ENCODE measurements at places on chromosomes 16 and 17.

DNA sequence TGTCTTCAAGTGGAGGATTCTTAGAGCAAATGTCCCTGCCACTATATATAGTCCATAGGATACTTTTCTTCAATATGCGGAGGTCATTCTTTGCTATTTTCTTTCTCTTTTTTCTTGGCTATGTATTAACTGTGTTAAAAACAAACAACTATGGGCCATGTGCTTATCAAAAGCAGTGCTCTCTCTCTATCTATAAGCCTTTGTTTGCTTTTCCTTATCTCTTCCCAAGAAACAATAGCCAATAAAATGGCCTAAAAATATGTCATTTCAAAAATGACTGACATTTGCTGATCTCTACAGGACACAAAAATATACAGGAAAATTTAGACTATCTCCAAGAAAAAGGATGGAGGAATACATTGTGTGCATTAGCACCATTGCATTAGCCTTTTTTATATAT lies 212.1 kb downstream of the MAF start:
- no peak for DNase-seq

GRCh38 chr16:7548796-7549318 lies 216.2 kb downstream of the RBFOX1 start:
- no peak for DNase-seq

- DNase-seq, result no peak
These were observed 52.7 kb downstream of the BEAN1 start for GRCh38 chr16:66479661-66480264.

DNA sequence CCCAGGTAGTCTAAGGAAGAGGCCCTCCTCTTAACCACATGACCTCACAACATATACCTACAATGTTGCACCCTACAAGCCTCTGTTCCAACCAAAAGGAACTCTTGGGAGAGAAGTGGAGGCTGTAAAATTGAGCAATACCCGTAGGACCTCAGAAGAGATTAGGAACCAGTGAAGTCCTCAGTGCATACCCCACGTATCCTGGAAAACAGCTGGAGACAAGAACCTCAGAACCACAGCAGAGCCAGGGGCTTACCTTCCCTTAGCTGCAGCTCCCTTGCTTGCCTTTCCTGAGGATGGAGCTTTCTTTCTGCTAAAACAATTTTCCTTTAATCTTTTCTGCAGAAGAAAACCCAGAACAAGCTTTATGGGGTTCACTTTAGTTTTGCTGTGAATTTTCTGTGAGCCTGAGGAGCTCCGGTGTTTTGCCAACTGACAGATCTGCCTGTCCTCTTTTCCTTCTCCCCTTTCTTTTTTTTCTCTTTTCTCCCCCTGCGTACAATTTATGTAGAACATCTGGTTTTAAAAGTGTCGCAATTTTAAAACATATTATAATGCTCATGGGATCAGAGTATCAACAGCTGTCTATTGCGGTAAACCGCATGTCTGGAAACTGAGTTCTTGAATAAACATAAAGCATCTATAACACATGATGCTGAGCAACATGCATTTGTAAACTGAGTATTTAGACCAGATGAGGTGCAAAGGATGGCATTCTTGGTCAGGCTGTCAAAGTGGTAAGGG lies 226.4 kb upstream of the MAF start:
- DNase-seq, result peak; percentile 23

DNA sequence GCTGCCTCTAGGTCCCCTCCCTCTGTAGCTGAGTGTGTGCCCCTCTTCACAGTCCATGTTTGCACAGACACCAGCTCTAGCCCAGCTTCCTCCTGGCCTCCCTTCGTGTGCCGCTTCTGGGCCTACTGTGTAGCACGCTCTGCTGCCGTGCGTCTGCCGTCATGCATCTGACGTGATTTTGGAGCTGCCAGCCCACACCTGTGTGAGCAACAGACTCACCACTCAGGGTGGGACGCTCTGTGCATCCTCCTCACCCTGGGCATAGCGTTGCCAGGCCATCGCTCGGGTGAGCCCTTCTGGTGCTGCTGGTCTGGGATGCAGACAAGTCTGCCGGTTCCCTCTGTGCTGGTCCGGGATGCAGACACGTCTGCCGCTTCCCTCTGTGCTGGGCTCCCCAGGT lies 39.4 kb upstream of the ZNF750 start:
- no peak for DNase-seq

GRCh38 chr17:13584701-13585080 lies 17.0 kb downstream of the HS3ST3A1 start:
- no peak for DNase-seq

- no peak for DNase-seq
These were observed 4.5 kb downstream of the ARHGAP27 start for GRCh38 chr17:45428050-45428617.

- no peak for DNase-seq
These were observed 47.1 kb downstream of the ABCA8 start for GRCh38 chr17:68908045-68908444.

DNA sequence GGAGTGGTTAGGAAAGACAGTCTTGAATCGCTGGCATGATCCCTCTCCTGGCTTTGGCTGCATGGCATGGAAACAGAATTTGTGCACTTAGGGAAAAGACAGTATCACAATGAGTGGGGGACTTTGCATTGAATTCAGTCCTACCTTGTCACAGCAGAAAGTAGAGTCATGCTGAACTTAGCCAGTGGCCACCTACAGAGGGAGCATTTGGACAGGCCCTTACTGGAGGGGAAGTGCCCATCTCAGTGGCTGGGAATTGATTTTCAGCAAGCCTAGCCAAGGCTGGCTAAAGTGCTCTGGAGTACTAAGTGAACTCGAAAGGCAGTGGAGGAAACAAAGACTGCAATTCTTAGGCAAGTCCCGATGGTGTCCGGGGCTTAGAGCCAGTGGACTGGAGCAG lies 364.3 kb upstream of the TOM1L1 start:
- no peak for DNase-seq

GRCh38 chr16:58495521-58496331 lies 4.2 kb upstream of the NDRG4 start:
- no peak for DNase-seq

GRCh38 chr16:48426244-48427141 lies 41.3 kb upstream of the SIAH1 start:
- DNase-seq, result no peak

DNA sequence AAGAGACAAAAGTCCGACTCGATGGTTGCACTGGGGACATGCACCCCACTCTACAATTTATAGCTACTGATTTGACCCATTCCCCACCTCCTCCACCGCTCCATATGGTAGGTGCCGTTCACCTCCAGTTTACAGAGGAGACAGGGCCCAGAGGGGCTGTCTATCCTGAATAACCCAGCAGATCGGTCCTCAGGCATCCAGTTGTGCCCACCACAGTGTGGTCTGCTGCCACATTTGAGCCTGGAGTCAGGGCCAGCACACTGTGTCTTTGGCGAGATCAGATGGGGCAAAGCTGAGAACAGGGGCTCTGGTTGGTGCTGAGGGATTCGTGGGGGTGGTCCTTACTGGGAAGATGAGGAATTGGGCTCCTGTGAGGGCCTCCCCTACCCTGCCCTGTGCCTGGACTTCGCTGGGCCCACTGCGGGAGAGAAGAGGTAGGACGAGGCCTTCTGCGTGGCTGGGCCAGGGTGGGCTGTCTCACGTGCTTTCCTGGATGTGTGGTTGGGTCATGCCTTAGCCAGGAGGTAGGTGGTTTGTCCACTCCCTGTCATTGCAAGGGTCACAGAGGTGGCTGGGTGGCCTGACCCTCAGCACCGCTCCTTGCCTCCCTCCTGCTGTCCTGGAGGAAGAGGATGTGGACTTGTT lies 2.8 kb downstream of the ADCY7 start:
- no peak for DNase-seq

Data from skeletal muscle cell (primary cell).